D721Med (cell line): ENCODE measurements at places on chromosomes 1 and 21.

DNA sequence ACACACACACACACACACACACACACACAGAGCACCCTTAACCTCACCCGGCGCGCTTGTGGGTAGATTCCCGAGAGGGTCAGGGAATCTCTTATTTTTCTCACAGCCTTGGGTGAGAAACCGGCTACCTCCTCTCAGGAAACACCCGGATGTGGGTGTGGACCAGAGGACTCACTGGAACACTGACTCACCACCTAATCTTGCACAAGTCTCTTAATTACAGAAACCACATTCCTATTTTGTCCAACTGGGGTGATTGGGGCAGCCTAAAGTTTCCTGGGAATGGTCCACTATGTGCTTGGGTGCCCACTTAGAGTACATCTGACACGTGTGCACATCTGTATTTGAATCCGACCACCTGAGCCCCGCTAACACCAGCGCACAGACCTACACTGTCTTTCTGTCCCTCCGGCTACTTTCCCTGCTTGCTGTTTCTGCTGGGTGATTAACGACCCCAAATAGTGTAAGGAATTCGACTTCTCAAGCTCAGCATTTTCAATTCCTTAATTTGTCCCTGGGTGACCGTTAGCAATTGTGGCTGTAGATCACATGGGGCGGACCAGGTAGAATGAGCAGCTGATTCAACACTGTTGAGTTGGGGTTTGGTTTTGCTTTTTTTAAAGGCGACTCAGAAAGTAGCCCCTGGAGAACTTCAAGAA, 14.0 kb upstream of the TBX15 start:
- DNase-seq: no peak

- no peak for DNase-seq
Measured at GRCh38 chr21:19029816-19030215, 626.2 kb upstream of the TMPRSS15 start.

- DNase-seq: no peak
Measured at GRCh38 chr1:29209173-29209572, 21.6 kb downstream of the MECR start.

- no peak for DNase-seq
Measured at GRCh38 chr1:204507317-204508105, 8.7 kb upstream of the MDM4 start.

DNA sequence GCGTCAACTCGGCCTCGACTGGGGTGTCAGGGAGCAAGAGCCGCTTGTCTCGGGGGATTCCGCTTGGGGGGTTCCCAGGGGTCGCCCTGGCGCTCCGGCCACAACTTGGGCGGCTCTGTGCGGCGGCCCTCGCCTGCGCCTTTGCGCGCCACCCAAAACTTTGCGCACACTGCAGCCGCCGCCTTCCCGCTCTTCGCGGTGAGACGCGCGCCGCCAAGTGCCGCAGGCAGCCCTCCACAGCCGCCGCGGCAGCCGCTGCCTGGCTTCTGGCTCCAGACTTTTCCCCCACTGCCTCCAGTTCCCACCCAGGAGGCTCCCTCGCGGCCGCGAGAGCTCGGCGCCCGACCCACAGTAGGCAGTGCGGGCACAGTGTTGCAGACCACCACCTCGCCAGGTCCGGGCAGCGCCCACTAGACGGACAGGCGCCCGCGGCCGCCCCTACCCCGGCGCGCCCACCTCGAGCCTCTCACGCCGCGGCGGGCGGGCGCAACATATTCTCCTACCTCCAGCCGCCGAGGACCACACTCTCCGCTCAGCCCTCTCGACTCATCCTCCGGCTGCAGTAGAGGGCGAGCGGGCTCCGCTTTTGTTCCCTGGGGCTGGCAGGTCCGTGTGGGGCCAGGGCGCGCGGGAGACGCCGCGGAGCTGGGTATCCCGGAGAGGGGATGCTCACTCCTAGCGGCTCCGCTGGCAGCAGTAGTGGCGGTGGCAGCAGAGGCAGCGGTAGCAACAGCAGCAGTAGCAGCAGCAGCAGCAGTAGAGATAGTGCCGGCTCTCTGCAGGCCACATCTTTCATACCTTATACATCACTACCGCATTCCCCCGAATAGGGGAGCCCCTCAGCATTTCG, 296.6 kb downstream of the OMA1 start:
- no peak for DNase-seq

DNA sequence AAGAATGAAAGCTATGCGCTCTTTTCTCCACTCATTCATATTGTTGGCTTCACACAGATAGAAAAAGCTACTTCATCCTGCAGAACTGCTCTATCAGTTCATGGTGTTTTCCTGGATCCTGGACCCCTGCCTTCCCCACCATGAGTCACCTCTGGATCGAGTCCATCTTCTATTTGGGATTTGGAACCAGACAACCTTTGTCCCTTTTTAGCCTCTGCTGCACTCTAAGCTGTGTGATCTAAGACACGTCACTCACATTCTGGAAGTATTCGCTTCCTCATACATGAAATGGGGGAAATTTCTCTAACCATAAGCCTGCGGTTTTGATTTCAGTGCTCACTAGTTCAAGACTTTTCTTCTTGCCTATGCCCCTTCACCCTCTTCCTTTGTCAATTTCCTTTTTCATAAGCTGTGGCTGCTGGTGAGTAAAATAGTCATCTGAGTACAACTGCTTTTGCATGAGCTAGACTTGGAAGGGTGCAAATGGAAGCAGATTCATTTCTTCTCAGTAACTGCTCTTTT, 14.1 kb upstream of the DEGS1 start:
- DNase-seq: no peak

- DNase-seq: no peak
Measured at GRCh38 chr1:179029321-179029759, 3.6 kb downstream of the FAM20B start.
